HFFc6 (cell line): ENCODE measurements at places on chromosomes 2 and 18. TPM values are rescaled to one million over a fixed set of nuclear protein-coding genes. Genes with fewer than 3 reads are reported as not detected.

Gene SLC4A5
- 0.06 to 0.40 TPM in 2 of 3 replicates, not detected in the other for total RNA-seq

DNA sequence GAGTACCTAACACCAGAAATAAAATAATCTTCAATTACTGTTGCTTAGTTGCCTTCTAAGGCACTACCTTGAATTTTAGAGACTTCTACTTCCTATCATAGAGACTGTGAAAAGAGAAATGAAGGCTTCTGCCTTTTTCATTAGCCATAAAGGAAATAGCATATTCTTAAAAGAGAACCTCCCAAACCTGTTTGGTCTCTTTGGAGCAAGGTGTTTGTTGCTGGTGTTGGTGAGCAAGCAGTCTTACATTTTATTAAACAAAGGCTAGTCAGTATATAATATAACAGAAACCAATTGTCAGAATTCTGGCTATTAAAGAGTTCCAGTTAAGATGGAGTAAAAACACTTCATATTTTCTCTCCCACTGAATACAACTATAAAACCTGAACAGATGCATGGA, 116.4 kb downstream of the TAF4B start:
- H3K27ac ChIP-seq: no peak overlapping the region
- peaks cover 1% of the 10 kb centered on the region; the same call in 1 of the 2 replicates for H3K27me3 ChIP-seq
- no peaks in the 10 kb centered on the region for H3K4me1 ChIP-seq
- no peak for DNase-seq
- H3K36me3 ChIP-seq: peaks cover 12% of the 10 kb centered on the region
- no peak overlapping the region for H3K4me3 ChIP-seq

Gene CGREF1
- 0.24 TPM in 1 of 3 replicates, not detected in the others for total RNA-seq

Gene HOXD13
- total RNA-seq: 0.97 to 1.8 TPM (median 1.4 TPM) in 3 replicates

Gene KLHL41
- 0.09 to 0.18 TPM (median 0.17 TPM) in 3 replicates for total RNA-seq

Gene RAB27B
- total RNA-seq: 0.51 to 1.6 TPM (median 1.4 TPM) in 3 replicates

Gene CNTNAP5
- total RNA-seq: not detected in 3 replicates

Gene MYO5B
- 0.13 TPM in 1 of 3 replicates, not detected in the others for total RNA-seq

Gene ZBTB14
- total RNA-seq: 5.6 to 6.4 TPM (median 5.9 TPM) in 3 replicates

DNA sequence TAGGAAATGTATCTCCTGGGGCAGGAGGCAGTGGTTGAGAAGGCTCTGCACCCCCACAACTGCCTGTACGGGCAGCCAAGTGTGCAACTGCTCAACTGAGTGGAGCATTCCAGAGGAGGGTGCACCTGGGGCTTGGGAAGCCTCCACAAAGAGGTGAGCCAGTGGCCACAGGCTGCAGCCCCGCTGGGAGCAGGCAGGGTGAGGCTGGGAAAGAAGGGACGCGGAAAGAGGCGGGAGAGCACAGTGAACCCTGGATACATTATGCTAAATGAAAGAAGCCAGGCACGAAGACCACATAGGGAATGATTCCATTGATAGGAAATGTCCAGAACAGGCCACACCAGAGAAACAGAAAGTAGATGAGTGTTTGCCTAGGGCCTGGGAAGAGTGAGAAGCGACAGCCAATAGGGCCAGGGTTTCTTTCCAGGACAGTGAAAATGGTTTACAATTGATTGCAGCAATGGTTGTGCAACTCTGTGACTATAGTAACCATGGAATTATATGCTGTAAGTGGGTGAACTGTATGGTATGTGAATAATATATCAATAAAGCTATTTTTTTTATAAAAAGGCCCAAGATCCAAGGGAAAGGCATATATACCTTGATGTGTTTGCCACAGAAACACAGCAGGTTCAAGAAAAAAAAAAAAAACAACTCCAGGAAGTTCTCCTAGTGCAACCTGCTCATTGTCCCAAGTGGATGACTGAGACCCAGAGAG, 82.4 kb downstream of the DDX1 start:
- H3K4me1 ChIP-seq: peaks cover 28% of the 10 kb centered on the region
- H3K27me3 ChIP-seq: peaks cover 29% of the 10 kb centered on the region
- no peaks in the 10 kb centered on the region for H3K36me3 ChIP-seq
- no peak overlapping the region for H3K27ac ChIP-seq
- no peak overlapping the region; the same call in 1 of the 2 replicates for H3K4me3 ChIP-seq
- peak; percentile 25 for DNase-seq

GRCh38 chr2:217433522-217433921, 569.3 kb downstream of the TNS1 start:
- peaks cover 1% of the 10 kb centered on the region for H3K27me3 ChIP-seq
- H3K27ac ChIP-seq: no peak overlapping the region
- peaks cover 36% of the 10 kb centered on the region for H3K4me1 ChIP-seq
- DNase-seq: no peak
- no peaks in the 10 kb centered on the region for H3K36me3 ChIP-seq
- no peak overlapping the region for H3K4me3 ChIP-seq

Gene FAM124B
- total RNA-seq: not detected in 2 replicates

GRCh38 chr2:26506279-26506678, 28.4 kb upstream of the OTOF start:
- H3K27ac ChIP-seq: no peak overlapping the region
- H3K4me3 ChIP-seq: no peak overlapping the region
- H3K4me1 ChIP-seq: no peaks in the 10 kb centered on the region
- peaks cover 53% of the 10 kb centered on the region for H3K27me3 ChIP-seq
- no peak for DNase-seq

DNA sequence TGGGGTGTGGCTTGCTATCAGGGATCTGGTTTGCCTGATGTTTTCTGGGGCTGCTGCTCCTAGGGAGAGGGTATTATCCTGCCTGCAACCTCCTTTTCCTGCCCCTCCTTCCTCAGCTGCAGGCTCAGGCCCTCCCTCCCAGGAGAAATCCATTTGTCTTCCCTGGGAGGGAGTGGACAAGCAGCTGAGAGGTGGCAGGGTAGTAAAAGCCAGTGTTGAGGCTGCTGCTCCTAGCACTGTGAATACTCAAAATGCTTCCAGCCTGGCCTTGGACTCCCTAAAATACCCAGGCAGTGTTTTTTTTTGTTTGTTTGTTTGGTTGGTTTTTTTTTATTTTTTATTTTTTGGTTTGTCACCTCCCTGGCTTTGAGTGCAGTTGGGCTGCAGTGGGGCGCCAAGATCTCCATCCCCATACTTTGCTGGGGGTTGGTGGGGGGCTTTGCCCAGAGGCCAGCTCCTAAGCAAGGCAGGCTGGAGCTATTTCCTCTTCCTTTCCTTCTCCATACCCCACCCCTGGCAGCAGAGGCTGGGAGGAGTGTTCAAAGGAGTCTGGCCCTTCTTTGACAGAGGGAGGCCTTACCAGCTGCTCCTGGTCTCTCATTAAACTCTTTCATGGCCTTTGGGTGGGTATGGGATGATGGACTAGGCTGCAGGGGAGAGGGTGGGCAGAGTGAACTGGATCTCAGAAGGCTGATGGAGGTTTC, 13.6 kb downstream of the HOXD3 start:
- no peaks in the 10 kb centered on the region for H3K4me1 ChIP-seq
- DNase-seq: no peak
- H3K36me3 ChIP-seq: peaks cover 5% of the 10 kb centered on the region; the same call in 1 of the 2 replicates
- H3K27ac ChIP-seq: no peak overlapping the region

DNA sequence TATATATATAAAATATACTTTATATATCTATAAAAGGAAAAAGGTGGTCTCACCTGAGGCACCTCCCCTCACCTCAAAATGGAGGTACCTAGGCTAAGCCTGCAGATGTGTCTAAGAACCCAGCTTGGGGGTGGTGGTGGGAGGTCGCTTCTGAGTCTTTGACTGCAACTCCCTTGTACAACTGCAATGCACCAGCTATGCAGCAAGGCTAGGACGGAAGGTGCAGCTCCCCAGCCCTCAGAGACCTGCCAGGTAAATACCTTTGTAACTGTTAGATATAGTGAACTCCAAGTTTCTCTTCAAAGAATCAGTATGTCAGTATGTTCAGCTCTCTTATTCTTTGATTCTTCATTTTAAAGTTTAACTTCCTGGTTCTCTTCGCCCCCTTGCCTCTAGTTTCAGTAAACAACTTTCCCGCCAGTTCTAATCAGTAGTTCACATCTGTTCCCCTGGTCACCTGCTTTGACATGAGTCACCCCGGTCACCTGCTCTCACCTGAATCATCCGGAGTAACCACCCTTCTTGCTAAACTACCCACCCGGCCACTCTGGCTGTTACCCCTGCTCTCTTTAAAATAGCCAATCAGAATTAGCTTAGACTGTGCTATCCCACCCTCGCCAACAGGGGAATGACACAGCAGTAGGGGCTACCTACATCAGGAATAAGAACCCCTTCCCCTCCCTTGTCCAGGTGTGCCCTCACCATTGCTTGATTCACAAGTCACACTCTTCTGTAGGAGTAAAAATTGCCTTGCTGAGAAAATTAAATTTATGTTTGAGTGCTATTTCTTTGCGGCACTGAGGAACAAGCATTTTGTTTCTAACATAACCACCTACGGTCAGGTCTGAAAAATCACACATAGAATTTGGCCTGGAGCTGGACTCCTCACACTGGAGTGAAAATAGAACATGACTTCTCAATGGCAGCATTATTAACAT, 24.7 kb upstream of the IMPA2 start:
- H3K36me3 ChIP-seq: peaks cover 16% of the 10 kb centered on the region
- no peak for DNase-seq
- no peaks in the 10 kb centered on the region; the same call in 1 of the 2 replicates for H3K27me3 ChIP-seq
- H3K27ac ChIP-seq: no peak overlapping the region

DNA sequence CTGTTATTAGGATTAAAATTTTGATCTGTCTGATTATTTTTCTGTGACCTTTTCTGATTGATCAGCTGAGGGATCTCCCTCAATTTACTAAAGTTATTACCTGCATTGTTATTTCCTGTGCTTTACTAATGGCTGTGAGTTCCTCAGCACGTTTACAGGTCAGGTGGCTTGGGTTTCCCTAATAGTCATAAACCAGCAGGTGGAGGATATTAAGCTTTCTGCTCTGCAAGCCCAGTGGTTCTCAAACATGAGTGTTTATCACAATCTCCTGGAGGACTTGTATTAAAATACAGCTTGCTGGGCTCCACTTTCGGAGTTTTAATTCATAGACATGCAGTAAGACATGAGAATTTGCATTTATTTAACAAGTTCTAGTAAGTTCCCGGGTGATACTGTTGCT, 22.4 kb upstream of the UGP2 start:
- H3K27me3 ChIP-seq: no peaks in the 10 kb centered on the region
- H3K4me1 ChIP-seq: peaks cover 34% of the 10 kb centered on the region
- no peak overlapping the region for H3K4me3 ChIP-seq
- no peaks in the 10 kb centered on the region for H3K36me3 ChIP-seq

GRCh38 chr18:76281565-76281964, 213.5 kb downstream of the ZNF516 start:
- no peak for DNase-seq
- H3K4me1 ChIP-seq: no peaks in the 10 kb centered on the region
- H3K27me3 ChIP-seq: peaks cover 2% of the 10 kb centered on the region
- no peak overlapping the region for H3K27ac ChIP-seq
- H3K36me3 ChIP-seq: no peaks in the 10 kb centered on the region

GRCh38 chr18:74497778-74498177, 1.6 kb downstream of the CNDP2 start:
- no peak for DNase-seq
- H3K4me1 ChIP-seq: peaks cover 28% of the 10 kb centered on the region
- H3K4me3 ChIP-seq: peak overlapping the region; percentile 95; the same call in 1 of the 2 replicates
- H3K27ac ChIP-seq: no peak overlapping the region
